SJSA1 (cell line): ENCODE measurements at places on chromosomes 5 and 9. TPM values are rescaled to one million over a fixed set of nuclear protein-coding genes. Genes with fewer than 3 reads are reported as not detected.

DNA sequence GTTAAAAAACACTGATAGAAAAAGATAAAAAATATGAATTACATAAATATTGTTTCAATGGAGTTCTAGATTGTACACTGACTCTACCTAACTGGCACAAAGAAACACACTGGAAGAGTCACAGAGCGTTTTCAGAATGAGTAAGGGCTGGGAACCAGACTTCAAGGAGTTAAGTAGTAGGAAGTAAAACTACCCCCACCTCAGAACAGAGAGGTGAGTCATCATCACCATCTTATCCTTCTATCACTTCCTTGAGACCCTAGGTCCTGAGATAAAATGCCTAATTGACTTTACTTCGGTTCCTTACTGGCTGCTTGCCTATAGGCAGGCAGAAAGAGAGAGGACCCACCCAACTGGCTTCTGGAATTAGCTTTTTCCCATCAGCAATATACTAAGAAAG lies 79.7 kb downstream of the ELAVL2 start:
- H3K27ac ChIP-seq = no peak overlapping the region
- H3K4me1 ChIP-seq = no peaks in the 10 kb centered on the region
- no peaks in the 10 kb centered on the region for H3K36me3 ChIP-seq
- H3K4me3 ChIP-seq = no peak overlapping the region
- H3K27me3 ChIP-seq = no peaks in the 10 kb centered on the region
- no peak for DNase-seq

DNA sequence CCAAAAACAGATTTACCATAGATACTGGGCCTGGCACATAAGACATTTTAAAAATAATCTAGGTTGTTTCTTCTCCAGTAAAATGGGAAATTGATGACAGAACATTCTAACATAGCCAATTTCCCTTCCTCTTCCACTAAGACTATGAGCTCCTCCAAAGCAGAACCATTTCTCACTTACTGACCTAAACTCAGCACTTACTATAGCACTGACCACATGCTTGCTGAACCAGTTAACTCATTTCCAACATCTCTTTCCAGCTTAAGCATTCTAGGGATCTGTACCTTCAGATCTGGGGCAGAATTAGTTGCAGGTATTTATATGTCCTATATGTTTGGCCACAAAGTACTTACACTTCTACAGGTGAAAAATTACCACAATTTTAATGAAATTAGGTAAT lies 58.9 kb downstream of the TTC39B start:
- no peaks in the 10 kb centered on the region for H3K36me3 ChIP-seq
- no peak overlapping the region for H3K4me3 ChIP-seq
- H3K4me1 ChIP-seq = peaks cover 42% of the 10 kb centered on the region
- H3K27me3 ChIP-seq = no peaks in the 10 kb centered on the region
- no peak for DNase-seq

GRCh38 chr9:132037458-132037857 lies 42.2 kb downstream of the MED27 start:
- no peak overlapping the region for H3K4me3 ChIP-seq
- H3K27me3 ChIP-seq = no peaks in the 10 kb centered on the region
- peaks cover 8% of the 10 kb centered on the region for H3K4me1 ChIP-seq

DNA sequence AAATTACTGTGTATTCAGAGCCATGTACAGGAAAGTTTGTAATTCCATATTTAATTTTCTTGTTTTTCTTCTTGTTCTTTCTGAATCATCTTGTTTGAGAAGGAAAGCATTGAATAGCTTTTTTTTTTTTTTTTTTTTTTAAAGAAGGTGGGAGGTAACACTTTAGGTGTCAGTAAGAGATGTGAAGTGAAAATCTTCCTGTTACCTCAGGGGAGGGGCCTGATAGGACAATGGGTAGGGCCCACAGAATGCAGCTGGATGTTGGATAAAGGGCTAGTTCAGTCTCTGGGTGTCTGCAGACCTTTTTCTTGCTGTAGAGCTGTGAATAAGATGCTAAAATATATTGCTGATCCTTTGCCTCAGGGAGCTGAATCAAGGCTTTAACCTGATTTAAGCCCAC lies 317.4 kb downstream of the MAN2A1 start:
- no peaks in the 10 kb centered on the region for H3K4me1 ChIP-seq
- no peak overlapping the region for H3K27ac ChIP-seq
- H3K27me3 ChIP-seq = no peaks in the 10 kb centered on the region
- no peaks in the 10 kb centered on the region for H3K36me3 ChIP-seq
- DNase-seq = no peak

- H3K4me1 ChIP-seq = peaks cover 53% of the 10 kb centered on the region
- H3K36me3 ChIP-seq = 0 out of 2 replicates have a peak, but pooled peaks cover 6% of the 10 kb centered on the region
- no peak overlapping the region for H3K4me3 ChIP-seq
- peak overlapping the region; percentile 29; the same call in 1 of the 2 replicates for H3K27ac ChIP-seq
Observed at GRCh38 chr9:94818178-94818541, 91.7 kb downstream of the AOPEP start.

DNA sequence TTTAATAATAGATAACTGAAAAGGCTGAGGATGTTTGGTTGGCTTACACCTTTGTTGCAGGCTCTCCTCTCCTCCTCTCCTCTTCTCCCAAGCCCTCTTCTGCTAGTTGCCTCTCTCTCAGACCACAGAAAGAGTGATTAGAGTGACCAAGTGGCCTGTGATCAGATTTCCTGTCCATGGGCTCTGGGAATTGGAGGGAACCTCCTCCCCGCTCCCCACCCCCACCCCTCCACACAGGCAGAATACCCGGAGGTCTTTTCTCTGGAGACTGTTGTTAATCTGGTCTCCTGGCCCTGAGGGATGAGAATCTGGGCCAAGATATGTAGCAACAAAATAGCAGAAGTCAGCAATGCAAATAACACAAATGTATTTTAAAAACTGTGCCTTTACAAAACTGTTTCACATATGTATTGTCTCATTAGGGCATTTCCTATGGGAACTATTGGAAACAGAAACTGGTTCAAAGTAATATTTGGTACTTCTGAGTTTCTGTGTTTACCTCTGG lies 361.3 kb downstream of the NR2F1-AS1 start:
- no peak overlapping the region for H3K27ac ChIP-seq
- DNase-seq = no peak
- H3K27me3 ChIP-seq = no peaks in the 10 kb centered on the region
- no peak overlapping the region for H3K4me3 ChIP-seq
- no peaks in the 10 kb centered on the region for H3K4me1 ChIP-seq

DNA sequence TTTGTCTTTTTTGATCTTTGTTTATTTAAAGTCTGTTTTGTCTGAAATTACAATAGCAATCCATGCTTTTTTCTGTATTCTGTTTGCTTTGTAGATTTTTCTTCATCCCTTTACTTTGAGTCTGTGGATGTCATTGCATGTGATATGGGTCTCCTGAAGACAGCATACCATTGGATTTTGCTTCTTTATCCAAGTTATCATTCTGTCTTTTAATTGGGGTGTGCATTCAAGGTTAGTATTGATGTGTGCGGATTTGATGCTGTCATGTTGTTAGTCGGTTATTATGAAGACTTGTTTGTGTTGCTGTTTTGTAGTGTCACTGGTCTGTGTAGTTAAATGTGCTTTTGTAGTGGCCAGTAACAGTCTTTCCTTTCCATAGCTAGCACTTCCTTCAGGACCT lies 23.0 kb downstream of the POLK start:
- H3K4me3 ChIP-seq = no peak overlapping the region
- no peaks in the 10 kb centered on the region for H3K4me1 ChIP-seq
- H3K36me3 ChIP-seq = peaks cover 26% of the 10 kb centered on the region
- no peak for DNase-seq
- H3K27ac ChIP-seq = no peak overlapping the region
- no peaks in the 10 kb centered on the region for H3K27me3 ChIP-seq

DNA sequence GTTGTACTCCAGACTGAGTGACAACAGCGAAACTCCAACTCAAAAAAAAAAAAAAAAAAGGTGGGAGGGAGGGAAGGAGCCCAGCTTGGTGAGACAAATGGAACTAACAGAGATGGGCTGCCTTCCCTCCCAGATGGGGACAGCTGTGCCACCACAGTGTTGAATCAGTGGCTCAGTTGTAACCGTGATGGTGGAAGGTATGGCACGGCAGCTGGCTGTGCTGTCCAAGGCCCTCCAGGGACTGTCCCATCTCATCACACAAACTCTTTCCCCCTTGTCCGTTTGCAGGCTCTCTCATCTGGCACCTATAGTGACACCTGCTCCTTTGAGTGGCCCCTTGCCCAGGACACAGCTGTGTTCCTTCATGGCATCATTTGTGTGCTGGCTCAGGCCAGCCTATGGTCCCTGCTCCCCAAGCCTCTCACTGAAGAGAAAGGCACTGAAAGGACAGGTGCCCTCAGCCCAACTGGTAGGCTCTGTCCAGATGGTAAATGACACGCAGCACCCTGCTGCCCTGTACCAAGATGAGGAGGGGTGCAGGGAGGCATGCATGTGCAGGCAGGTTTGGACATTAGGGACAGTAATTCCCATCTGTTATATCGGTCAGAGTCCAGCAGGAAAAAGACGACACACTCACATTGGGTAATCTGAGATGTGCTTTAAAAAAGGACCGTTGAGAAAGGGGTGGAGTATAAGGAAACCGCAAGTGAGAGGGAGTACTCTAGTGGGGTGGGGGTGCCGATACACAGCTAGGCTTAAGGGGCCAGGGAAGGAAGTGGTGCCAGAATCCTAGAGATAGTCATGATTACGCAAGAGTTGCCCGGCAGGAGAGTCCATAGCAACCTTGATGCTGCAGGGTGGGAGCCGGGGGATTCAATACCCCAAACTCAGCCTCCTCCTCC lies 4.3 kb downstream of the SMIM33 start:
- DNase-seq = no peak
- peaks cover 44% of the 10 kb centered on the region for H3K36me3 ChIP-seq
- no peaks in the 10 kb centered on the region for H3K4me1 ChIP-seq
- no peak overlapping the region for H3K4me3 ChIP-seq
- no peaks in the 10 kb centered on the region for H3K27me3 ChIP-seq
- no peak overlapping the region for H3K27ac ChIP-seq

PCDHGA12 gene
- total RNA-seq = 0.34 TPM in 1 of 2 replicates, not detected in the other

CCDC180 gene
- total RNA-seq = 0.03 and 0.13 TPM in 2 replicates

ST8SIA4 gene
- total RNA-seq = not detected in 2 replicates
